ENCODE measurements at places on chromosomes 4 and X.

DNA sequence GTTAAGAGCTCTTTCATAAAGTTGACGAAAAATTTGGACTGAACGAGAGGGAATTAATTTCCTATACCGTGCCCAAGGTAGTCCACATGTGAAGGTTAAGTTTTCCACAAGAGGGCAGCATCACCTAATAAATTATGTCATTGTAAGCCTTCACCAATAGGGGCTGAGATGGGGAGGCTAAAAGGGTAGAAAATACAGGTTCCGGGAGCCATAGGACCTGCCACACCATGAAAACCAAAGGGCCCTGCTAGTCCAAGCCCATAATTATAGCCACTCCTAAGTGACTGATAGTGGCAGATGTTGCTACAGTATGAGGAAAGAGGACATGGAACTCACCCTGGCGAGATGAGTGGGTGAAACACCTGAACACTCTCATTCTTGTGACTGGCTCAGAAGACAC is 122.2 kb downstream of the SHROOM4 start:
- DNase-seq = no peak

DNA sequence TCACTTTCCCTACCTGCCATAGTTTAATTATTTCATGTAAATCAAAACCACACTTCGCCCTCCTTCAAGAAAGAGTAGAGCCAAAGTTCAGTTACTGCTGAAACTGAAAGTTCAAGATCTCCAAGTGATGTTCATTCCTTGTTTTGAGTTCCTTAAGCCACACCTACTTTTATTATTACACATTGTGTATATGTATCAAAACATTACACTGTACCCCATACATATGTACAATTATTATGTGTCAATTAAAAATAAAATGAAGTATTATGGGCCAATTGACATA is 892.3 kb upstream of the NDST4 start:
- DNase-seq = no peak

- DNase-seq = no peak
Observed at GRCh38 chr4:11366859-11367258, 61.8 kb downstream of the HS3ST1 start.

DNA sequence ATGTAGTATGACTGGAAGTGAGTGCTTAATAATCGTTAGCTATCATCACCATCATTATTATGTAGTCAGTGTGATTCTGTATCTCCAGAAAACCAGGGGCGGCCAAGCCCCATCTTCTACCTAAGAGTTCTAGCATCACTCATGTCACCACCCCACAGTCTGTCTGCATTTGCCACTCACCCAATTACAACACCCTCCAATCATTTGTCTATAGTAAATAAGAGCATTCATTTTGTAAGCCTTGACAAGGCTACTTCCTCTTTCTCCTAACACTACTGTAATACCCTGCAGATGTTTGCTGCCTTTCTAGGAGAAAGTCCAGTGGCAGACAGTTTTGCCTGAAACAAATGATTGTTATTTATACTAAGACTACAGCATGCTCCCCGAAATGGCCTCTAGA is 15.8 kb upstream of the IL21 start:
- no peak for DNase-seq

DNA sequence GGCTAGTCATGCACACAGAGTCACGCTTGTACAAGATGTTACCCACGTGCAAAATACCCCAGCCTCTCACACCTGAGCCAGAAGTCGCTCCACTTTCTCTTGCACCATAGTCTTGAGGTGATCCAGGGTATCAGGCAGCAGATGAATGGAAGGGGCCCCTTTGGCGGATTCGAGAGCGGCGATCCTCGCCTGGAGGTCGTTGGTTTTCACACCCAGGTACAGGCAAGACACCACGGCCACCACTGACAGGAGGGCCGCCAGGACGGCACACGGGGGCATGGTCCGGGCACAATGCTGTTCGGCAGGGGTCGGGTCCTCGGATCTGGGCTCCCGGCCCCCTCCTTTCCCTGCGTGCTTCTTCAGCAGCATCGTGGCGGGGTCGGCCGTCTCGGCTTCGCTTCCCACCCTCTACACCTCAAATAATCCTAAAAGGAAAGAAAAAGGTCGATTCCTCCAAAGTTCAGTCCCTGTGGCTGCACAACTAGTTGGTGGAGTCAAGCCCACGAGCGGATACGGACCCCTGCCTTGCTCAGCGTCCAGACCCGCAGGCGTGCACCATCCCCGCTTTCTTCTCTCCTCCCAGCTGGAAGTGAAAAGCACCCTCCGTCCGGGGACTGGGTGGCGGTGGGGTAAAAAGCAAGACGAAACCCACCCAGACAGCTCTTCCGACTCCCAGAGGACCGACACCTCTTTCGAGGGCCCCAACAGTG is 652 bp downstream of the COL25A1 start:
- DNase-seq = no peak

- DNase-seq = no peak
Observed at GRCh38 chr4:80521438-80521837, 185.9 kb downstream of the CFAP299 start.

GRCh38 chrX:134741746-134742145 is 83.5 kb upstream of the PLAC1 start:
- no peak for DNase-seq

- no peak for DNase-seq
Observed at GRCh38 chrX:66162331-66162822, 1.7 kb upstream of the HEPH start.

DNA sequence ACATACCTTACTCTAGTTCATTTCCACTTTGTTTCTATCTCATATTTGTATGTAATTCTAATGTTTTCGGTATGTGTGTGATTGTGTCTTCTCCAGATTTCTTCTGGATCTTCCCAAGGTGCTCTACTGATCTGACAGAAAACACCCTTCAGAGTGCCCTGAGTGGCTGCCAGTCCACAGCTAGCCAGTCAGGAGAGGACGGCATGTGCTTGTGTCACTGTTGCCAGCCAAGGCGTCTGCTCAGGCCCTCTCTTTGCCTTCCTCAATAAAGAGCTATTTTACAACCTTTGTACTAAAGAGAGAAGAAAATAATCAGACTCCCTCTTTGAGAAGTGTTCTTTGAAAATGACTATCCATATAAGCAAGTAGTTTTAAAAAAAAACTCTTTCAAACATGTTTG is 29.0 kb downstream of the CD99L2 start:
- DNase-seq = no peak

GRCh38 chr4:1683261-1683735 is 815 bp downstream of the FAM53A start:
- no peak for DNase-seq

DNA sequence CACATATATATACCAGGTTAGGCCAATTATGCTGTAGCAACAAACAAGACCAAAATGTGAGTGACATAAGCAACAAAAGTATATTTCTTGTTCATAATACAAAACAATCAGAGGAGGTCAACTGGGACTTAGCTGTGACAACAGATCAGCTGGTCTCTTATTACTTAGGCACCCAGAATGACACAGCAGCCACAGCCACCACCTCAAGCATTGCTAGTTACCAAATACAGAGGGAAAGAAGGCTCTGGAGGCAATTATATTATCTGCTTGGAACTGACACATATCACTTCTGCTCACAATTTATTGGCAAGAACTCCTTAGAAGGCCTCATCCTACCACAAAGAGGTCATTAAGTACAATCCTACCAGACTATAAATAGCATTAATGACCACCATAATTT is 15.2 kb downstream of the ATOH1 start:
- DNase-seq = no peak

- no peak for DNase-seq
Observed at GRCh38 chr4:87241336-87241735, 20.9 kb upstream of the KLHL8 start.

DNA sequence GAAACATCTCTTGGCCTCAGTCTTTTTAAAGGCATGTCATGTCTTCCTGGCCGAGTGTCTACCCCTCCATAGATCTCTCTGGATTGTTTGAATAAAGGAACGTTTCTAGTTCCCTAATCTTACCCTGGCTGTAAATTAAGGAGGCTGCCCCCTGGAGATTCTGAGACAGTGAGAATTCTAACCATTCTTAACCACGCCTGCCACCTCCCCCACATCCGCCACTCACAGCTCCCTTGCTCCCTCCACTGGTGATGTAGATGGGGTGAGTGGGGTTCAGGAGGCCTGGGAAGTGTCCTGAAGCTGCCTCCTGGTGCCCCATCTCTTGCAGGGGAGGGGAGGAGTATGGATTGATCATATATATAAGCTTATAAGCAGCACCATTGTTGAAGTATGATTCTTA is 48.0 kb upstream of the TRIM2 start:
- no peak for DNase-seq

- no peak for DNase-seq
Observed at GRCh38 chr4:106707776-106708463, 328.2 kb downstream of the DKK2 start.

DNA sequence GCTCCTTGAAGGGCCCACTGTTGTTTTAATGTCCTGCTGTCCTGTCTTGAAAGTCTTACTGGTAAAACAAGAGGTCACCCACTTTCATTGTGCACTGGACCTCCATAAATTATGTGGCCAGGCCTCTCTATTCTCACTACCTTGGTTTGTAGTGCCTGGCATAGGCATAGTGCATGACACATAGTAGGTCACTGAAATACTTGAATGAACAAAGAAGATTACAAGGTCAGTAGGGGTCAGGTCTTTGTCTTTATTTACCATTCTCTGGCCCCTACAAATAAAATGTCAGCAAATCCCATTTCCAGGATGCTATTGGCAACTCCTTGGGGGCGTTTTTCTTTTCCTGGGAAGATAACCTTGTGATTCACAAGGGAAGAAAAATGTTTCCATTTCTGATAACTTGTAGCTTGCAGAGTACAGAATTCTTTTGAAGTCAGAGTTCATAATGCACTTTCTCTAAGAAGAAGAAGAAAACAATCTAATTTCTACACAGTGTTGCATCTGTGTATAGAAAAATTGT is 1.4 kb downstream of the PGM2 start:
- no peak for DNase-seq

DNA sequence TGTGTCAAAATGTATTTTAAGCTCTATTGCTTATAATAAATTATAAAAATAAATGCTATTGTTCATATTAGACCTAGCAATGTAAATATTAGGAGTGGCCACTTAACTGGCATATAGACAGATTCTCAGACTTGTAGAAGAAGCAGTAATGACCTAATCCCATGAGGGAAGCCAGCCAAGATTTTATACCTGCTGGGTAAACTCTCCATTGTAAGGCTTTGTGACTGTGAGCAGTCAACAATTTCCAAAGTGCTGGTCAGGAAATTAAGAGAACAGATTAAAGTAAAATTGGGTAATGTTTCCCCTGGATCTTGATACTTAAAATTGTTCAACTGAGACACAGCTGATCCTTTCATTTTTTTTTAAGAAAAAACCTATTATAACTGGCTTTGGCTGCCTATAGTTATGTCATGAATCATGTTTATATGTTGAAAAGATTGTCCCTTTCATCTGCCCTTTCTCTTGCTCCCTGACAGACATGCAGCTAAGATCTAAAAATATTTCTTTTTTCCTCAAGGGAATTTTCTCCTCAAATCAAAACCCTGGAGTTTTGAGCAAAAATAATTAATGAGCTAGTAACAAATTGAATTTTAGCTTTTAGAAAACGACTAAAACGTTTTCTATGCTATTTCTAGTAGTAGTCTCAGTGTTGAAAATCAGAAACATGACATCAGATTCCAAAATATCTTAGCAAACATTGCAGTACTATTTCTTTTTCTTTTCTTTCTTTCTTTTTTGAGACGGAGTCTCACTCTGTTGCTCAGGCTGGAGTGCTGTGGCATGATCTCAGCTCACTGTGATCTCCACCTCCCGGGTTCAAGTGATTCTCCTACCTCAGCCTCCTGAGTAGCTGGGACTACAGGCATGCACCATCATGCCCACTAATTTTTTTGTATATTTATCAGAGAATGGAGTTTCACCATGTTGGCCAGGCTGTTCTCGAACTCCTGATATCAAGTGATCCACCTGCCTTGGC is 77.9 kb downstream of the ADGRL3 start:
- DNase-seq = no peak

DNA sequence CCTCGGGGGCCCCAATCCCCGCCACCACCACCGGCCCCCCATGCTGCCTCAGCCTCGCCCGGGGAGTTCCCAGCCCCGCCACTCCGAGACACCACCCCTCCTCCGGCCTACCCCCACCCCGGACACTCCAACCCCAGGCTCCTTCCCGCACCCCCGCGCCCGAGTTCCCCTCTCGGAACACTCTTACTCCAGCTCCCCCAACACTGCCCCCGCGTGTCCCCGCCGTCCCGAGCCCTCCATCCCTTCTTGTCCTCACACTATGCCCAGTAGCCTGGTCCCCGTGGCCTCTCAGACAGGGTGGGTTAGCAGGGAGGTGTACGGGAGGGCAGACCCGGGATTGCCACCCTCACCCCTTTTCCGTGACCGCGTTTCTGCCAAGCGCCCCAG is 276.1 kb downstream of the BCOR start:
- no peak for DNase-seq

DNA sequence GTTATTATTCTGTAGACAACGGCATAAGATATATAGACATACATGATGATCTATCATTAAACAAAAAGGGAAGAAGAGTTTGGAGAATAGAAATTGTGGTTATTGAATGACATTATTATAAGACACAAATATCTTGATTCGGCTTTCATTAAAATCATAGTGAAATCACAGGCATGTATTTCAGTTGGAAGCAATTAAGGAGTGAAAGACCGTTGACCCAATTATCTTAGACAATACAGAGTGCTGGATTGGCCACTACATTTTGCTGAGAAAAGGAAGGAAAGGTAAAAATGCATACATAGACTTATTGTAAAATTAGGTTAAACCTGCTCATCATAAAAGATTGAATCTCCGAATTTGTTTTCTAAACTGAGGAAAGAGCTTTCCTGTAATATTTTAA is 209.8 kb downstream of the KCNIP4 start:
- DNase-seq = no peak

DNA sequence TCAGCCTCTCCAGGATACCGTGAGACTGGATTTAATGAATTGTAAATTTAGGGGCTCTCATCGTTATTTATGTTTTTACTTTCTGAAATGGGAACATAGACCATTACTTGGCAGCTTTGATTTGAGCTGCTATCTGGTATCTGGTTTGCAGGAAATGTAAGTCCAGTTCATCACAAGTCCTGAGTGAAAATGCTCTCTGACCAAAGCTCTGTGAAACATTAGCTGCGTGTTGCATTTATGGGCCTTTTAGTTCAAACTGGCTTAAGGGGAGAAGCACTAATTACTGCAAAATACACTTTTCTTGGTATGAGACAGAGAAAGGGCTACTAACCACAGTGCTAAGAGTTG is 420 bp downstream of the CC2D2A start:
- DNase-seq = no peak

- DNase-seq = no peak
Observed at GRCh38 chr4:34139346-34139745, 2105.0 kb downstream of the ARAP2 start.

DNA sequence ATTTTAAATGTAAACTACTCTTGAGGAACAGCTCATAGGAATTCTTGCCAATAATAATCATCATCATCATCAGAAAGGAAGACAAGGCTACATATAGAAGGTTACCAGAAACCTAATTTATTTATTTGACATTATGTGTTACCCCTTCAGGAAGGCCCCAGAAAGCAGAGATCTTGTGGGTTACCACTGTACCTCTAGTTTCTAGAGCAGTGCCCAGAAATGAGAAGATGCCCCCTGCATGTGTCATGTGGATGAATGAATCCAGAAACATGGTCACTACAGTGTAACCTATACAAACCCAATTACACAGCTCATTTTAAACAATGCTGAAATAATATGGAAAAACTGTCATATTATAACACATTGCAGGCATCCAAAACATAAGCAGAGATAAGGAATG is 70.4 kb downstream of the ARAP2 start:
- no peak for DNase-seq

GRCh38 chr4:125732632-125733031 is 417.9 kb downstream of the FAT4 start:
- DNase-seq = no peak

GRCh38 chrX:1023676-1024075 is 188.8 kb downstream of the CRLF2 start:
- no peak for DNase-seq

- no peak for DNase-seq
Observed at GRCh38 chr4:138190452-138190858, 51.7 kb downstream of the SLC7A11 start.
